A549 treated with dexamethasone at 1 μM for 4 hours (cell line): ENCODE measurements at places on chromosomes 1 and 21. TPM values are rescaled to one million over a fixed set of nuclear protein-coding genes. Genes with fewer than 3 reads are reported as not detected.

The ANKRD35 gene
- total RNA-seq: 0.04 to 0.07 TPM (median 0.06 TPM) in 5 replicates

The ATP6V1G3 gene
- total RNA-seq: not detected in 5 replicates

The SMCP gene
- total RNA-seq: not detected in 5 replicates

The TNFSF18 gene
- total RNA-seq: not detected in 5 replicates

The TMEM52 gene
- 0.63 to 1.1 TPM (median 0.86 TPM) in 5 replicates for total RNA-seq

The MIER1 gene
- total RNA-seq: 8.6 to 13.1 TPM (median 11.3 TPM) in 5 replicates

The KLF17 gene
- total RNA-seq: 0.33 to 0.64 TPM (median 0.42 TPM) in 5 replicates

The DMBX1 gene
- 0.55 to 1.0 TPM (median 0.87 TPM) in 5 replicates for total RNA-seq

The GNG4 gene
- 12.5 to 15.5 TPM (median 13.0 TPM) in 5 replicates for total RNA-seq

The CHIA gene
- not detected in 5 replicates for total RNA-seq

The PLXNA2 gene
- 2.6 to 5.0 TPM (median 4.6 TPM) in 5 replicates for total RNA-seq

The RAD54L gene
- total RNA-seq: 8.8 to 10.4 TPM (median 9.1 TPM) in 5 replicates

The CASQ1 gene
- total RNA-seq: 0.14 TPM in 1 of 5 replicates, not detected in the others

The C1orf74 gene
- 1.3 to 2.0 TPM (median 1.8 TPM) in 5 replicates for total RNA-seq

The FCRL2 gene
- not detected in 5 replicates for total RNA-seq

The PFKL gene
- total RNA-seq: 34.4 to 59.5 TPM (median 51.7 TPM) in 5 replicates

The MFSD2A gene
- total RNA-seq: 8.4 to 11.4 TPM (median 10.4 TPM) in 5 replicates

The RCSD1 gene
- total RNA-seq: 0.02 to 0.09 TPM (median 0.02 TPM) in 5 replicates

The EXO1 gene
- 21.8 to 28.5 TPM (median 25.3 TPM) in 5 replicates for total RNA-seq

The FAM151A gene
- 0.14 to 0.43 TPM (median 0.29 TPM) in 5 replicates for total RNA-seq

The SLC16A4 gene
- 30.8 to 41.6 TPM (median 35.2 TPM) in 5 replicates for total RNA-seq

The AMIGO1 gene
- total RNA-seq: 0.99 to 1.7 TPM (median 1.4 TPM) in 5 replicates

The ZSCAN20 gene
- 1.6 to 2.4 TPM (median 1.9 TPM) in 5 replicates for total RNA-seq

The RPAP2 gene
- total RNA-seq: 6.9 to 11.7 TPM (median 10.6 TPM) in 5 replicates

The LAMB3 gene
- total RNA-seq: 14.4 to 21.7 TPM (median 19.4 TPM) in 5 replicates

The ANGPTL7 gene
- total RNA-seq: not detected in 5 replicates

The TRIM67 gene
- total RNA-seq: 0.03 to 0.22 TPM (median 0.11 TPM) in 5 replicates

The CFAP74 gene
- 0.02 to 0.08 TPM in 2 of 5 replicates, not detected in the others for total RNA-seq

The SH3GLB1 gene
- 32.0 to 42.4 TPM (median 40.3 TPM) in 5 replicates for total RNA-seq

The CBR3 gene
- 9.7 to 10.5 TPM (median 10.4 TPM) in 5 replicates for total RNA-seq

The UBE2U gene
- not detected in 5 replicates for total RNA-seq

The PODN gene
- total RNA-seq: 0.04 TPM in 1 of 5 replicates, not detected in the others

The NBPF6 gene
- total RNA-seq: not detected in 5 replicates

The ELF3 gene
- 101 to 133 TPM (median 107 TPM) in 5 replicates for total RNA-seq

The PTGFR gene
- total RNA-seq: not detected in 5 replicates

The MAP3K21 gene
- 7.3 to 10.5 TPM (median 9.3 TPM) in 5 replicates for total RNA-seq

The RHD gene
- not detected in 5 replicates for total RNA-seq

The GJC2 gene
- total RNA-seq: 0.14 to 0.47 TPM (median 0.27 TPM) in 5 replicates

The CELA3A gene
- not detected in 5 replicates for total RNA-seq

The IRF2BP2 gene
- total RNA-seq: 65.5 to 92.3 TPM (median 86.5 TPM) in 5 replicates

The OR2AK2 gene
- total RNA-seq: not detected in 5 replicates

The HMCN1 gene
- 0.02 to 0.08 TPM (median 0.05 TPM) in 5 replicates for total RNA-seq
